ENCODE measurements at places on chromosomes 3 and 15.

- no peak for DNase-seq
Measured at GRCh38 chr3:39843440-39843839, 34.0 kb downstream of the MYRIP start.

DNA sequence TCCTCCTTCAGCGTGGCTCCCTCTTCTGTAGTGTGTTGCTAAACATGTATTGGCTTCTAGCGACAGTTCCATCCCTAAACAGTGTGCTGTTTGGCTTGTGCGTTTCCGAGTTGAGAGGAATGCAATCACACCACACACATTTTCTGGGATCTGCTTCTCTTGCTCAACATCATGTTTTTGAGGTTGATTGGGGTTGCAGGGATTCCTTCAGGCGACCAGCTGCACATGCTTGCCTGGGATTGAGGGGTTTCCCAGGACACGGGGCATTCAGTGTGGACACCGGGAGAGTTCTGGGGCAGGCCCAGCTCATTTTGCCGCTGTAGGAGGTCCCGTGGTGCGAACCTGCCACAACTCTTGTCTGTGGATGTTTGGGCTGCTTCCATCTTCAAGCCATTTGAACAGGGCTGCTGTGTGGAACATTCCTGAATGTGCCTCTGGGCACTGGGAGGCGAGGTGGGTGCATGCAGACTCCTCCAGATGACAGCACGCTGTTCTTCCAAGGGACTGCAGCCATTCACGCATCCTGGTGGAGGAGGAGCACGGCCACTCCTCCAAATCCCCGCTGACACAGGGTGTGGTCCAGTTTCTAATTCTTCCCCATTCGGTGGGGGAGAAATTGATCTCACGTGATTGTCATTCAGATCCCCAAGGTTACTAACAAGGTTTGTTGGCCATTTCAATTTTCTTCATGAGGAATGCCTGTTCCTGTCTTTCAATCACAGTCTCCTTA lies 82.8 kb downstream of the PLXNA1 start:
- no peak for DNase-seq

GRCh38 chr3:25901796-25902195 lies 111.9 kb downstream of the OXSM start:
- DNase-seq: no peak

DNA sequence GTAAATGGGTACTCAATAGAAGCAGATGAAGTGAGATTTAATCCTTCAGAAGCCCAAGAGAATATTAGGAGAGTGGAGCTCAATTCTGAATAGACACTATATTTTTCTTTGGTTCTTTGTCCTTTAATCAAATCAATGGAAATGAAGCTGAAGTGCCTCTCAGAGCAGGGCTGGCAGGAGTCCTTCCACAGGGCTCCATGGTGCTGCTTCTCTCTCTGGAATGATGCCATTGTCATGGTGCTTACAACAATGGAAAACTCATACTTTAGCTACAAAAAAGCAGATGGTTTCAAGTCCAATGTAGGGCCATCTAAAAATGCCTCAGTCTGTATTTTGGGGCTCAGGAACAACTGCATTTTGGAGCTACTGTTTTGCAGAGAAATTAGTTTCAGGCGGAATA lies 125.1 kb downstream of the SNRK start:
- DNase-seq: no peak

- DNase-seq: no peak
Measured at GRCh38 chr15:44137750-44138149, 57.3 kb downstream of the FRMD5 start.

DNA sequence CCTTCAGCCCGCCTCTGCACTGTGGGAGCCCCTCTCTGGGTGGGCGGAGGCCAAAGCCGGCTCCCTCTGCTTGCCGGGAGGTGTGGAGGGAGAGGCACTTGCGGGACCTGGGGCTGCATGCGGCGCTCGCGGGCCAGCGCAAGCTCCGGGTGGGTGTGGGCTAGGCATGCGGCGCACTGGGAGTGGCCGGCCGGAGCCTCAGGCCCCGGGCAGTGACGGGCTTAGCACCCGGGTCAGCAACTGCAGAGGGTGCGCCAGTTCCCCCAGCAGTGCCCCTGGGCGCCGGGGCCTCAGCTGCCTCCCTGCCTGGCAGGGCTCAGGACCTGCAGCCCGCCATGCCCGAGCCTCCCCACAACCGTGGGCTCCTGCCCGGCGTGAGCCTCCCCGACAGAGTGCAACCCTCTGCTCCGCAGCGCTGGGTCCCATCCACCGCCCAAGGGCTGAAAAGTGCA lies 98.9 kb upstream of the POU1F1 start:
- DNase-seq: no peak

GRCh38 chr15:46714950-46715349 lies 1002.4 kb upstream of the SEMA6D start:
- no peak for DNase-seq

DNA sequence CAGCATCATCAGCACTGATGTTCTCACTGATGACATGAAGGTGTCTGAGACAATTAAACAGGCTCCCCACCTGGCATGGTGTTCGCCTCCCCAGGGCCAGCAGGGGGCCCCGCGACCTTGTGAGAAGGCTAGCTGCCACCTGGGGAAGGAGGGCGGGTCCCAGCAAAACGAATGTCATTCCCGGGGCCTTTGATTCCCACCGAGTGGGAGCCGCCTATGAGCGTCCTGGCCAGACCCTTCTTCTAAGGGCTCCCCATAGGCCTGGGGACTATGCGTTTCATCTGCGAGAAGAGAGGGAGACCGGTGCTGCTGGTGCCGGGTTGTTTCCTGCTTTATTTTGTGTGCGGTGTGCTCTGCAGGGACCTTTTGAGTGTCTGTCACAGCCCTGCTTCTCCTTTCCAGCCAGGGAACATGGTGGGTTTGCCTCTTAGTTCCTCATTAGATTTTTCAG lies 20.5 kb upstream of the MINDY4B start:
- DNase-seq: no peak

DNA sequence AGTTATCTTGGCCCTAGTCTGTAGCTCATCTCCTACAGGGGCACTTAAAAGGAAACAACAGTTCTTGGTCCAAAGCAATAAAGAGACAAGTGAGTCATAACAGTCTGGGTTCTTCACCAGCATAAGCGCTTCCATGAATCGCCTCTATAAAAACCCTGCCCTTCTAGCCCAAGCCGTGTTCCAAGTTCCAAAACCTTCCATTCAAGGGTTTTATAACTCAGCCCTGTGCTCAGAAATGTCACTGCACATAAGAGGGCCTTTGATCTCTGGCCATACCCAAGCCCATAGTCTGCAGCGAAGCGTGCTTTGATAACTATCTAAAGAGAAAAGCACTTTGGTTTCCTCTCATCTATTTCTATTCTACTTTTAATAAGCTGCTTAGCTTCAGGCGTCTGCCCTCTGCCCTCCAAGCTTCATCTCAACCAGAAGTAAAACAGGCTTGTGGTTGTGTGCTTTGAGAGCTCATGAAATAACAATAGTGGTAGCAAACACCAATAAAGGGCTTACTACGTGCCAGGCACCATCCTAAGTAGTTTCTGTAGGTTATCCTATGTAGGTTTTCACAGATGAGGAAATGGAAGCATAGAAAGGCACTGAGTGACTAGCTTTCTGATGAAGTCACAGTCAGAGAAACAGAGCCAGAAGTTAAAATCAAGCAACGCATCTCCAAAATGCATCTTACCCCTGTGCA lies 64.0 kb upstream of the AKAP13 start:
- DNase-seq: no peak

- no peak for DNase-seq
Measured at GRCh38 chr15:79117442-79118204, 27.0 kb upstream of the RASGRF1 start.

DNA sequence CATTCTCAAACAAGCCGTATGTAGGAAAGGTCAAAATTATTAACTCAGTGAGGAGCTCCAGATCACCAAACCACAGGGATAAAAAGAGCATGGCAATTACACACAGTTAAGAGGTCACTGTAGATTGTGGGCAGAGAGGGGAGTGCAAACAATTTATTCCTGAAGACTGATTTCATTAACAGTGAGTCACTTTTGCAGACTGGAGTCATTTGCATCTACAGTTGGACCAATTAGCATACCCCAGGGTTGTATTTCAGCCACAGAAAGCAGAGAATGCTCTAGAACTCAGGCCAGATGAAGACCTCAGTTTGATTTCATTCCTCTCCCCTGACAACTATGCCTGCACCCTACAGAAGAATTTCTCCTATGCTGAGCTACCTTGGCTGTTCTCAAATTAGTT lies 40.1 kb downstream of the SETMAR start:
- DNase-seq: no peak

GRCh38 chr3:153928851-153929250 lies 192.3 kb upstream of the ARHGEF26 start:
- no peak for DNase-seq

DNA sequence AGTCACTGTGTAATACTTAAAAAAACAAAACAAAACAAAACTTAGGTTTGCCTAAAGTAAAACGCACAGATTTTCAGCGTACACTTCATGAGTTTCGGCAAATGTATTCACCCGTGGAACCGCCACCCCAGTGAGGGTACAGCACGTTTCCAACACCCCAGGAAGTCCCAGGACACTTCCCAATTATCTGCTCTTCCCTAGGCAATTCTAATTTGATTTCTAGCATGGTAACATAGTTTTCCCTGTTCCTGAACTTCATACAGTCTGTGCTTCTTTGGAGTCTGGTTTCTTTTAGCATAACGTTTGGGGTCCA lies 497 bp upstream of the CLASP2 start:
- no peak for DNase-seq

DNA sequence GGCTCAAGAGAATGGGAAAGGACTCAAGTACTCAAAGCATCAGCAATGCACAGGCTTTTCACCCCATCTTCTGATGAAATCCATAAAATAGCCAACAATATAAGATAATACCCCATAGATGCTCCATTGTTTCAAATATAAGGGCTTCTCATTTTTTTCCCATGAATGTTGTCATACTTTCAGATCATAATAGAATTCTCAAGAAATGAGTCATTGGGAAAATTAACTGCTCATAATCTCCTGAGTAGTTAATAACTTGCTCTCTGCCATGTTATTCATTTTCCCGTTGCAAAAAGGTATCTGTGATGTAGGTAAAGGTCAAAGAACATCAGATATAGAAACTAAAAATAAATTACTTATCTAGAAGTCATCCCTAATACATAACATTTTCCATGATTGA lies 121.9 kb downstream of the NSUN3 start:
- no peak for DNase-seq

DNA sequence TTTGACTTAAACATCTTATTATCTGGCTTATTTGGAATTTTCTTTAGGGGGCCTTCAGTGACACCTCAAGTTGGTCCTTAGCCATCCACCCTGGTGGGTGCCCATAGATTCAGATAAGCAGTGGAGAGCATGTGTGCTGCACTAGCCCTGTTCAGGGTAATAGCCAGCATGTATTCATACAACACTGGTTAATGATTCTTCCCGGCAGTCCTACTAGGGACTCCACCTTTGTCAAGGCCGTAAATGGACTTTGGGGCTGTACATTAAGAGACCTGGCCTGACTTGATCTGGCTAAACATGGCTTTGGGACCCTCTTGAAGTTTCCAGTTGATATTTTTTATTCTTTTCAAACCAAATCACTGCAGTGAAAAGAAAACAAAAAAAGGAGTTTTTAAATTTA lies 125.8 kb downstream of the PTPRG start:
- no peak for DNase-seq

GRCh38 chr15:78052001-78052401 lies 25.5 kb downstream of the TBC1D2B start:
- no peak for DNase-seq

GRCh38 chr3:55500555-55501330 lies 13.6 kb upstream of the WNT5A start:
- no peak for DNase-seq

DNA sequence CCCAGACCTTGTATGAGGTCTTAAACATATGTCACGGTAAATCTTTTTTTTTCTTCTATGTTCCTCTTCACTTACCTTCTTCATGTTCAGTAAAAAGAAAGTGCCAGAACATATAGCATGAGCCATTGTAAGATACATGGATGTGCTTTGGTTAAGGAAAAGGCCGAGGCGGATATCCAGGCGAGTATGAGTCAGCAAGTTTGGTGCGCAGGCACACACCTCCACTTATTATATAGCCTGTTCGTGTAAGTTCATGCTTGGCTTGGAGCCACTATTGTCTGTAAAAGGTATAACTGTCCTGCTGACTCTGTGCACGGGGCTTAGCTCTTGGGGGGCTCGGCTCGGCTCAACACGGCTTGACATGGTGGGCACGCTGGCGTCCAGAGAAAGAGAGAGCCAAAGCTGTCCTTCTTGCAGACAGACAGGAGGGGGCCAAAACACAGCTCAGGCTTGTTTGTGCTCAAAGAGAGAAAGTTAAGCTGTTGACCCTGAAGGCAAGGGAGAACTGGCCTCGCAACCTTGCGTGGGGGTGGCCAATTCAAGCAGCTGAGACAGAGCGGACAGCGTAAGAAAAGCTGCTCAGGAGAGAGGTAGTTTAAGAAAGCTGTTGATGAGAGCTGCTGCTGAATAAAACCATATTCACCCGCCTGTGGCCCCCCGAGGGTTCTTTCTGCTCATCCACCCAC lies 251.2 kb downstream of the SLC9A9 start:
- DNase-seq: no peak

GRCh38 chr15:48582452-48583247 lies 62.9 kb downstream of the FBN1 start:
- DNase-seq: no peak

DNA sequence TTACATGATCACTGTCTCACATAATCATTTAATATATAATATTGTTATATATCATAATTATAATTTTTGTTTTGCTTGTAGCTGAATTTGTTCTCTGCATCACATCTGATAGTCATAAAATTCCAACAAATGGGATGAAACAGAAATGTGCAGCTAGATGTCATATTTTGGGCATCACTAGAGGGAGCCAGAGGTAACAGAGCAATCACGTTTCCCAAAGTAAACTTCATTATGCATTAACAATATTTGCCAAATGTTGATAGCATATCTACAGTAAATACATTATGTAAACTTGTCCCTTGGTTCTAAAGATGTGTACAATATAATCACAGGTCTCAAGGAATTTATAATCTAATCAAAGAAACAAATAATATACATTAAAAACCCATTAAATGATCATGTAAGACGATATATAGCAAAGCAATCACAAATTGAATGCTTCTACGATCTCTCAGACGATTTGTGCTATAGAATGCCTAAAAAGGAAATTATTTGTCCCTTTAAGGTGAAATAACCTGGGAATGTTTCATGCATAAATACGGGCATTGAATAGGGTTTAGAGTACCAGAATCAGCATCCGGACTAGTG lies 234.2 kb upstream of the MCTP2 start:
- DNase-seq: no peak

- no peak for DNase-seq
Measured at GRCh38 chr3:17882981-17883380, 140.6 kb upstream of the TBC1D5 start.

All from left forelimb (tissue), 1 donor.